ENCODE measurements at places on chromosomes 11 and 22. TPM values are rescaled to one million over a fixed set of nuclear protein-coding genes. Genes with fewer than 3 reads are reported as not detected.

Gene EMID1
- total RNA-seq, result 0.60 TPM

Gene AQP11
- total RNA-seq, result 0.48 TPM

GRCh38 chr11:11311169-11311568 lies 41.9 kb downstream of the CSNK2A3 start:
- DNase-seq, result no peak

- no peak for DNase-seq
These were observed 24.5 kb downstream of the INSC start for GRCh38 chr11:15139096-15139770.

- no peak for DNase-seq
These were observed 51.3 kb downstream of the MYH9 start for GRCh38 chr22:36336246-36337182.
